ENCODE measurements at places on chromosomes 1 and 21. TPM values are rescaled to one million over a fixed set of nuclear protein-coding genes. Genes with fewer than 3 reads are reported as not detected.

The DAB1 gene
- not detected for total RNA-seq

The SH2D1B gene
- total RNA-seq: 0.15 TPM

The MARK1 gene
- total RNA-seq: 0.06 TPM

The LCA5L gene
- total RNA-seq: 1.7 TPM

The GUCA2A gene
- total RNA-seq: not detected

The PERM1 gene
- total RNA-seq: 0.15 TPM

The VSIG8 gene
- 0.06 TPM for total RNA-seq

The C1orf185 gene
- total RNA-seq: not detected

The SPRR2G gene
- total RNA-seq: not detected

The CFHR3 gene
- total RNA-seq: 0.30 TPM

The LAD1 gene
- total RNA-seq: 0.66 TPM

The THRAP3 gene
- 55.6 TPM for total RNA-seq

Data from A549 treated with DMSO at 1 μM for 4 hours (cell line).